ENCODE measurements at places on chromosomes 2 and 18.

DNA sequence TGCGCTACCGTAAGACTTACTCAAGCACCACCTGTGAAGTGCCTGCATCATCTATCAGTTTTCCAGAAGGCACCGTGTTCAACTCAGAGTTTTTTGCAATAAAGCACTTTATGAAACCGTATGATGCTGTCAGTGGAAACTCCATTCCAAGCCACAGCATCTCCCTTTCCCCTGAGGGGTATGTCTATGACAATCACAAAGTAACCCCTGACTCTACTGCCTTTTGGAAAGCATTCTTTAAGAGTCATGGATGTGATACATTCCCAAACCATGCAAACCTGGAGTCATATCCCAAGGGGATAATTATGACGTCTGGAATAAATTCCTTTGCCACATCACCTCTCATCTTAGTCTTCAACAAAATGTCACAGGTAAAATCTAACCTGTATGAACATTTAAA is 39.2 kb downstream of the UNC50 start:
- DNase-seq: no peak

DNA sequence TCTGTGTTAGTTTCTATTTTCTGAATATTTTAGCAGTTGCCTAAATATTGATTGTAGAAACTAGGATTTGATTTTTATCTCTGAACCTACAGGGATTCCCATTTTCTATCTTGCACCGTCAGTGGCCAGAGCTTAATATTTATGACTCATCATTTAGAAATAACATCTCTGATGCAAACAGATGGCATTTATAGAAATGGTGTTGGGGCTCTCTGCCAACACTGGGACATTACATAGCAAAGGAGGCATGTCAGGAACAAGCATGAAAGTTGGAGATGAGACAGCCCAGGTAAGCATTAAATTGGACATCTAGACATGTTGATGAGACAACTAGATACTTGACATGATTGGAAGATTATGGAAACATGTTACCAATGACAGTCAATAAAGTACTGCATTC is 165.3 kb upstream of the SYT4 start:
- no peak for DNase-seq

DNA sequence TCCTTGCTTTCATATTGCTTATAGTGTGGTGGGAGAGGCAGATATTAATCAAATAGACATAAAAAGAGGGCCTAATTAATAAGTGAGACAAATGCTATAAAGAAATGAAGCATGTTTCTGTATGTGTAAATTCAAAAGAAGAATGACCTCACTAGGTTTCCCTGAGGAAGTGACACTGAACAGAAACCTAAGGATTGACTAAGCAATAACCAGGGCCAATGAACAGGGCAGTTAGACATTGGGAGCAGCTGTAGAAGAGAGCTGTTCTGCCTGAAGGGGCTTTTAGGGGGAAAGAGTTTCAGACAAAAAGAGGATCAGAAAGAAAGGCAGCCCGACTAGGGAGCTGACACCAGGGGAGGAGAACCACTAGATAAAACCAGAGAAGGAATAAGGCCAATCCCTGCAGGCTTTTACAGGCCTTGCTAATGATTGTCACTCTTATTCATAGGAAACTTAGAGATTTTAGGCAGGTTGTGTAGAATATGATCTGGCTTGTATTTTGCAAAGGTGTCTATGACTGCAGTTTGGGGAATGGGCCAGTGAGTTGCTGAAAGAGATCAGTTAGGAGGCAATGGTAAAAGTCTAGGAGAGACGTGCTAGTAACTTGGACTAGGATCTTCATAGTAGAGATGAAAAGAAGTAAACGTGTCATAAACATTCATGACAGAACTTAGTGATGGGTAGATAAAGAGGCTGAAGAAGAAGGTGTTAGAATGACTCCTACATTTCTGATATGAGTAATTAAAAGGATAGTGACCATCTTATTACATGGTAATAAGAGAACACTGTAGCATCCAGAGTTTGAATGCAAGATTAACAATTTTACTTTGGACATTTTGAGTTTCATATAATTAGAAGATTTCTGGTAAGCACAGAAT is 26.8 kb upstream of the NABP1 start:
- DNase-seq: peak; percentile 95

DNA sequence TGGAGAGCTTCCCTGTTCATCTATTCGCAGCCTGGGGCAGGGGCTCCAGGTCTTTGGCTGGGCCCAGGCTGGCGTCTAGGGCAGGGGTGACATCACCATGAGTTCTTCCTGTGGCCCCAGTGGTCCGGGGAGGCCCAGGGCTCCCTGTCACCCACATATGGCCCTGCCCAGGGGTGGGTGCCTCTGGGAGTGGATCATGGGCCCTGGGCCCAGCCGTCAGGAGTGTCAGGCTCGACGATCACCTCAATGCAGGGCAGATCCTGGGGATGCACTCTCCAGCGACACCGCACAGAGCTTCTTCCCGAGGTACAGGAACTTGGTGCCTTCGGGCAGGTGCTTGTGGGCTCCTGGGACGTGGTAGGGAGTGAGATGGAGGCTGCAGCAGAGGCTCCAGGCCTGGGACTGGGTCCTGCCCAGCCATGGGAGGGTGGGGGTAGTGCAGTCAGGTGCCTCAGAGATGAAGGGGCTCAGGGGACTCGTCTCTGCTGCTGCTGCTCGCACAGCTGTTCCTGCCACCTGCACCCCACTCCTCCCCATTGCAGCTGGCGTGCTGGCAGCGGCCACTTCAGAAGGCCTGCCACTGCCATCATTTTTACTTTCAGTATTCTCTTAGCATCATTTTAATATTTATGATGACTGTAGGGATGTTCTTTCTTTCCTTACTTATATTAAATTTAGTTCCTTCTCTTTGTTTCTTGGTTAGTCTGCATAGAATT is 196.0 kb upstream of the VRK2 start:
- DNase-seq: no peak

DNA sequence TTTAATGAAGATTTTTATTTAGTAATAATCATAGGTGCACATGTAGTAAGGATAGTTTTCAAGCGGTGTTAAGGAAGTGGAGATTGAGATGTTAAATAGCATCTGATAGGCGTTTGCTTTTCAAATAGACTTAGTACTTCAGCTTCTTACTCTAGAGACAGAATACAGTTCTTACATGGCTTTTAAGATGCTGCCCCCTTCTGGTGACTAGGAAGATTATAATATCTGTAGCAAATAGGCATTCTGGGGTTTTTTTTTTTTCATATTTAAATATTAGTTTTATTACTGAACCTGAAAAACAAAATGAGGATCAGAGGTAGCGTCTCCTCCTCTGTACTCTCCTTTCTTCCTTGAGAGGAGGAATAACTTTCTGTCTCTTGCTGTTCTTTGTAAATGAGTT is 100.2 kb downstream of the AGAP1 start:
- DNase-seq: peak; percentile 67

DNA sequence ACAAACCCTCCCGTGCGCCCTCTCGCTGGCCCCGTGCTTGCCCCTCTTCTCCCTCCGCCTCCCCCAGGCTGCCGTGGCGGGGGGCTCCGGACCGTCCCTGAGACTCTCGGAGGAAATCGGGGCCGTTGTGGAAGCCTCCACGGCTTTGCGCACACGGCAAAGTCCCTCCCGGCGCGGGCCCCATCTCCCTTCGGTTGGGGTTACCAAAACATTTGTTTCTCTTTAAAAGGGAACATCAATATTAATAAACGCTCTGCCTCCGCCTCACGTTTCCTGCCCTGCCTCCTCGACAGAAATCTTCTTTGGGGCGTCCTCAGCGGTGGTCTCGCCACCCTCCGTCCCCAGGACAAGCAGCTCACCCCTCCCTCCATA is 3.8 kb downstream of the PAX3 start:
- DNase-seq: no peak

GRCh38 chr2:39725401-39725800 is 53.7 kb downstream of the THUMPD2 start:
- no peak for DNase-seq

DNA sequence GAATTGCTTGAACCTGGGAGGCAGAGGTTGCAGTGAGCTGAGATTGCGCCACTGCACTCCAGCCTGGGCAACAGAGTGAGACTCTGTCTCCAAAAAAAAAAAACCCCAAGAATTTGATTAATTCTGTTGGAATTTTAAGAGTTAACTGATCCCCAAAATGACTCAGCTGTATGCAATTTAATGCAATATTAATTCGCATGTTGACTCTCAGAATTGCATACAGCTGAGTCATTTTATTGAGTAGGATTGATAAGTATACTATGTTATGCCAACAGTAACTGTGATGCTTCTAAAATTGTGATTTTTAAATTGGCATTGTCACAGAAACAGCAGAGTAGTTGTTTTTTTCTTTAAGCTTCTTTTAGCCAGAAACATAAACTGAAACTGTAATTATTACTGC is 19.6 kb downstream of the MSH2 start:
- DNase-seq: no peak

DNA sequence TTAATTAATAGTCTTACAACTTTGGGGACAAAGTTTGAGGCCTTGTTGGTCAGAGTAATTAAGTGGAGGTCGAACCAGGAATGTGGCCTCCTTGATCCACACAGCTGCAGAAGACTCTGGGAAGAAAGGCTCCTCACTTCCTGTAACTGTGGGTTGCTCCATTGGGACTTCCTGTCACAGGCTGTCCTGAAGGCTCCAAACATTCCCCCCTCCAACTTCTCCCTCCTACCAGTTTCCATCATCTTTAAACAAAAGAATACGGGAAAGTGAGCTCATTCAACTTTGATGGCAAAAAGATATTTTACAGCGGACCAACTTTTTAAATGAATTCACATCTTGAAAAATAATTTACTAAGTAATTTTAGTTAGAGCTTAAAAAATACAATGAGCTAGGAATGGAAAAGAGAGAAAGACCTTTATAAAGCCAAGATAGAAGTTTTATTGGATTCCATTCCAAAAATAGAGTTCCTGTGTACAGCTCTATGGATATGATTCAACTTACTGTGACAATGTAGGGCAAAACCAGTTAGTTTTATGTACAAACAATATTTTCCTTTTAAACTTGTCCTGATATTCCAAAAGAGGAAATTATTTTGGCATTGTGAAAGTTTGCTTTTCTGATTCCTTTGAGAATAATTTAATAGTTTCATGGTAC is 212.0 kb upstream of the NABP1 start:
- no peak for DNase-seq

DNA sequence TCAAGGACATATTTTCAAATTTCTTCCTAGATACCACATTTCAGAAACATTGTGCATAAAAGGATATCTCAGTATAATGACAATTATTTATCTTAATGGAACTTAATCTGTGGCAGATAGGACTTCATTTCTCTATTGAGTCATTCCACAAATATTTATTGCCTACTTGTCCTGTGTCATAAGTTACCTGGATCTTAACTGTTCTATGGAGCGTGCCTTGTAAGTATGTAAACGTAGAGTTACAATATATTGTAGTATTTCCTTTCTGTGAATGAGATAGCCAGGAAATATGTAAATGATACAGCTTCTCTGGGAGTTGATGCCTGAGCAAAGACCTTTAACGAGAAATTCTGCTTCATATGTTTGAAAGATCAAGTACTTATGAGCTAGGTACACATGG is 2.5 kb downstream of the AGFG1 start:
- DNase-seq: no peak

DNA sequence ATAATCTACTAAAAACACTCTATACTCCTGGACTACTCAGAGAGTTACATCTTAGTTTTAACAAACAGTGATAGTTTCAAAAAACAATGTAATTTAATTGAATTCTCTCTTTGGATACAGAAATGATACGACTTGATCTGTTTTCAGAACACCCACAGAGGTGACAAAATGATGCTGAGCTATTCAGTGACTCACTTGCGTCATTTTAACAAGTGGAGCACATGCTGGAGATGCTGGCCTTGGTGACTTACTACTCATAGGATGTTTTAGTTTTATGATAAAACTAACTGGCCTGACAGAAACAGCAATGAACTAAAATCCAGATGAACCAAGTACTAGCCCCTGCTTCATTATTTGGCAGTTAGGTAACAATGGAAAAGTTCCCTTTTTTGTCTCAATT is 101.3 kb upstream of the ITGB6 start:
- peak; percentile 74 for DNase-seq

DNA sequence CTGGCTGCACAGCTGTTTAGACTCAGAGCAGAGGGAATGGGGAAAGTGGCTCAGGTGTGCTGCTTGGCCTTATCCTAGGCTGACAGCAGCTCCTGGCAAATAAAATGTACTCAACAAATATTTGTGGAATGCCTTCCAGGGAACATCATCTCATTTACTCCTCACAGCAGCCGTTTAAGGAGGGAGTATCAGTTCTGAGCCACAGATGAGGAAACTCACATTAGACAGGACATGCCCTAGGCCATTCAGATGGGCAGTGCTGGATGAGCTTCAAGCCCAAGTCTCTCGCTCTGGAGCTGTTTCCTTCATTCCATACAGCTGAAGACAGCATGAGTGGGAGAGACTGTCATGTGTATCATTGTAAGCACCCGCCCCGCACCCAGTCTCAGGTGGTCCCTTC is 129.6 kb upstream of the CNGA3 start:
- DNase-seq: no peak

GRCh38 chr2:178241844-178242551 is 47.7 kb downstream of the OSBPL6 start:
- peak; percentile 36 for DNase-seq

- DNase-seq: no peak
These were observed 1433.8 kb upstream of the SLC39A10 start for GRCh38 chr2:194223218-194223617.

GRCh38 chr2:40265602-40266001 is 186.3 kb downstream of the SLC8A1 start:
- no peak for DNase-seq

- DNase-seq: no peak
These were observed 4.1 kb upstream of the PTPN18 start for GRCh38 chr2:130351711-130352110.

GRCh38 chr18:54767098-54767497 is 61.2 kb upstream of the RAB27B start:
- DNase-seq: no peak

DNA sequence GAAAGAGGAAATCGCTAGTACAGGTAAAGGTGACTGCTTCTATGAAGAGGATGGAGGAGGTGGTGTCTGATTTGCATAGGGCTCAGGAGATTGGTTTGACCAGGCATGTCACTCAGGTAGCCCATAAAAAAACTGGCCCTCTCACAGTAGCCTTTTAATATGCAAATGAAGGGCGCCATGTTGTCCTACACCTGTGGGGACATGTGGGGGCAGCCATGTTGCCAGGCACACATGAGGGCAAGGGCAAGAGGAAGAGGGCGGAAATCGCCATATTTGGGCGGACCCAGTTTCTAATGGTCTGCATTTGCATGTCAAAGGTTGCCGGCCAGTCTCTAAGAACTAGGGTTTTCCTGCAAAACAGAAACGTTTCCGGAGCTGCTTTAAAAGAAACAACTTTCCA is 1330.6 kb downstream of the DSC3 start:
- DNase-seq: no peak

GRCh38 chr2:236840857-236841256 is 244.8 kb upstream of the COPS8 start:
- DNase-seq: no peak

DNA sequence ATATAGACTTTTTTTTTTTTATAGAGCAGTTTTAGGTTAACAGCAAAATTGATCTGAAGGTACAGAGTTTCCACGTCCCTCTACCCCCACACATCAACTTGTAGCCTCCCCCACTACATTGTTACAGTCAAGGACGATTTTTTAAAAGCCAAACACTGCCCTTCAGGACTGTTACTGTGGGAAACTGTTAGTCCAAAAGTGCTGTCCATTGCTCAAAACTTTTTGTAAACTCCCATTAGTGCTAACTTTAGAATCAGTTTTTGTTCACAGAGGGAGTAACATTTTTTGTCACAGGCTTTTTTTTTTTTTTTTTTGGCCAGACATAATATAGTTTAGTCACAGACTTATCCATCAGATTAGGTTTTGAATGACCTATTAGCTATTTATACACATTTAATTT is 24.1 kb downstream of the ELP2 start:
- no peak for DNase-seq
